Stimulated activated CD4-positive, alpha-beta T cell treated with anti-CD3 and anti-CD28 coated beads, Interleukin-1b, Interleukin-23, amount 100 ng/mL, for 48 hours (primary cell): ENCODE measurements at places on chromosomes 16 and 17.

DNA sequence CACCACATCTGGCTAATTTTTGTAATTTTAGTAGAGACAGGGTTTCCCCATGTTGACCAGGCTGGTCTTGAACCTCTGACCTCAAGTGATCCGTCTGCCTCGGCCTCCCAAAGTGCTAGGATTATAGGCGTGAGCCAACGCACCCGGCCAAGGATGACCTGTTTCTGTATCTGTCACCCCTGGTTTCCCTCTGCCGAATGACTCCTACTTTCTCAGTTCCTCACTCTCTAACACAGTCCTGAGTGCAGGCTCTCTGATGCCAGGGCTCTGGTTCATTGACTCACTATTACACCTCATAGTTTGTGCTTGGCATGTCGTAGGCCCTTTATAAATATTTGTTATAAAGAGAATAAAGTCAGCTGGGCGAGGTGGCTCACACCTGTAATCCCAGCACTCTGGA, 10.7 kb upstream of the PRPF8 start:
- no peak for DNase-seq

- DNase-seq = peak; percentile 88
Measured at GRCh38 chr16:84599521-84600202, 18.2 kb downstream of the COTL1 start.

DNA sequence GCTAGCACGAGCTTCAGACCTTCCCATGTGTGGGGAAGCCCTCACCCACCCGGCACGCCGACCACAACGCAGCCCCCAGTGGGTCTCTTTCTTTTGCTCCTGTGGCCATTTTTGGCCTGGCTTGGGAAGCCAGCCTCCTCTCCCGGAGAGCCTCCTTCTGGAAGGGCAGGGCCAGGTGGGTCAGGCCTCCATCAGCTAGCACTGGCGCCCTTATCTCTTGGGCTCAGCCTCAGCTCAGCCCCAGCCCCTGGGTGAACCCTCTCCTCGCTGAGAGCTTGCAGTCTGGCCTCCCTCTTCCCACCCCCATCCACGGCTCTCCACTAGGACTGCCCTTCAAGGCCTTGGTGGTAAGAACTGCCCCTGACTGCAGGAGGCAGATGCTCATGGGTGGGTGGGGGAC, 14.7 kb upstream of the JPH3 start:
- no peak for DNase-seq

DNA sequence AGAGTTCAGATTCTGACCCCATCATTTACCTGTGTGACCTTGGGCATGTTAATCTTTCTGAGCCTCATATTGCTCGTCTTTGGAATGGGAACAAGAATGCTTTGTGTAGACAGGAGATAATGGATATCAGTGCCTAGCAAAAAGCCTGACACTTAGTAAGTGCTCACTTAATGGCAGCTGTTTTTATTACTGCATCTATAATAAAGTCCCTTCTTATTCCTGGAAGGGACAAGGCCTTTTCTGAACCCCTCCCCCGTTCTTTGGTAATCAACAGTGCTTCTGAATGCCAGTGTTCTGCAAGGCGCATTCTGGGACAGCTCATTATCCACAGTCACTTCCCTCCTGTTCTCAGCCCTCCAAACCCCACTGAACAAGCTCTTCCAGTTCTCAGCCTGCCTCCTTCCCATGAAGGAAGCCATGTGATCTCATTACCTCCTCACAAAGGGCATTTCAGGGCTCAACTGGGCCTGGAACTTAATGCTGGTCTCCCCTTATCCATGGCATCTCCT, 25.1 kb upstream of the SUPT4H1 start:
- DNase-seq = no peak

DNA sequence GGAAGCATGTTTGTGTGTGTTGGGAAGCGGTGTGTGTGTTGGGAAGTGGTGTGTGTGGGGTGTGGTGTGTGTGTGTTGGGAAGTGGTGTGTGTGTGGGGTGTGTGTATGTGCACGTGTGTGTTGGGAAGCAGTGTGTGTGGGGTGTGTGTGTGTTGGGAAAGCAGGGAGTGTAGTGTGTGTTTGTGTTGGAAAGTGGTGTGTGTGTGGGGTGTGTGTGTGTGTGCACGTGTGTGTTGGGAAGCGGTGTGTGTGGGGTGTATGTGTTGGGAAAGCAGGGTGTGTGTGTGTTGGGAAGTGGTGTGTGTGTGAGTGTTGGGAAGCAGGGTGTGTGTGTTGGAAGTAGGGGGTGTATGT, 785 bp upstream of the NOD2 start:
- no peak for DNase-seq

DNA sequence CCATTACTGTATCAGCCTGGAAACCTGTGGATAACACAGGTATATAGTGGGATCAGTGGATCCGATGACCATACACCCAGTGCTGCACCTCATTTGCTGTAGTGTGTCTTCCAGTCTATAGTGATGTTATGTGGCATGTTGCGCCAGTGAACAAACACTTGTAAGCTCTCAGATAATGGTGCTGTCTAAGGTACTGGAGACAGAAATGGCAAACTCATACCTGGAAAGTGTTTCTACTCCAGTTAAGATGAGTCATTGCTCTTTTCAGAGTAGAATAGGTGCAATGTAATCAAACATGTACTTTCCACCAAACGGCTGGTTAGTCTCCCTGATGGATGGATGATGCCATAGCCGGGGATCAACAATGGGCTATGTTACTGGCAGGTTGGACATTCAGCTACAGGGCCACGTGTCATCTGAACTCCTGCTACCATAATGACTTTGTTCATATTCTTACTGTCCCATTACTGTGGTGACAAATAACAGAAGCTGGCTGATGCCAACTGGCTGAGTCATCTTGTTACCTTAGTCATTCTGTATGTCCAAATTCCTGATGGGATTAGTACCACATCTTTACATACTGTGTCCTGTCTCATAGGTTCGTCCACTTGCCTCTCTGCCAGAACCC, 6.3 kb downstream of the CCL11 start:
- DNase-seq = peak; percentile 5

DNA sequence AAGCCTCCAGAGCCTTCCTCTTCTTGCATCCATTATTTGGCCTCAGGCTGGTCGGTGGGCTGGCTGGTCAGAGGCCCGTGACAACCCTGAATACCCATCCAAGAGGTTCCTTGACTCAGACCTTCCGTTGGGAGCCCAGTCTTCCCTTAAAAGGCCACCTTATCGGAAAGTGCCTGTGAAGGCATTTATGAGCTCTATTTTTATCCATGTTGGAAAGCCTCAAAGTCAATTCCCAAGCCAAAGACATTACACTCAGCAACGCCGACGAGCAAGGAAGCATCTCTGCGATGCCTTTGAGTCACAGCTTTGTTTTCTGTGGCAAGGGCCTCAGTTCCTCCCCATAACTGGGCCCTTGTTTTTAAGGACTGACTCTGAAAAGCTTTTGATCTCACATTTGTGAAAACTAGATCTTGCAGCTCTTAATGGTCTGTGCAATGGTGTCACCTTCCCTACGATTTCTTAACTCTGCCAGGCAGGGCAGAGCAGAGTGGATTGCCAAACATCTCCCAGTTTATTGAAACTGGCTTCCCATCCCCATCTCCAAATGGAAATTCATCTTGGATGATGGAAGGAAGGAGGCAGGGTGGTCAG, 13.3 kb upstream of the SPOP start:
- no peak for DNase-seq

GRCh38 chr17:8147805-8148404, 4.3 kb downstream of the PER1 start:
- no peak for DNase-seq

- DNase-seq = no peak
Measured at GRCh38 chr17:5958850-5959249, 111.3 kb upstream of the WSCD1 start.

DNA sequence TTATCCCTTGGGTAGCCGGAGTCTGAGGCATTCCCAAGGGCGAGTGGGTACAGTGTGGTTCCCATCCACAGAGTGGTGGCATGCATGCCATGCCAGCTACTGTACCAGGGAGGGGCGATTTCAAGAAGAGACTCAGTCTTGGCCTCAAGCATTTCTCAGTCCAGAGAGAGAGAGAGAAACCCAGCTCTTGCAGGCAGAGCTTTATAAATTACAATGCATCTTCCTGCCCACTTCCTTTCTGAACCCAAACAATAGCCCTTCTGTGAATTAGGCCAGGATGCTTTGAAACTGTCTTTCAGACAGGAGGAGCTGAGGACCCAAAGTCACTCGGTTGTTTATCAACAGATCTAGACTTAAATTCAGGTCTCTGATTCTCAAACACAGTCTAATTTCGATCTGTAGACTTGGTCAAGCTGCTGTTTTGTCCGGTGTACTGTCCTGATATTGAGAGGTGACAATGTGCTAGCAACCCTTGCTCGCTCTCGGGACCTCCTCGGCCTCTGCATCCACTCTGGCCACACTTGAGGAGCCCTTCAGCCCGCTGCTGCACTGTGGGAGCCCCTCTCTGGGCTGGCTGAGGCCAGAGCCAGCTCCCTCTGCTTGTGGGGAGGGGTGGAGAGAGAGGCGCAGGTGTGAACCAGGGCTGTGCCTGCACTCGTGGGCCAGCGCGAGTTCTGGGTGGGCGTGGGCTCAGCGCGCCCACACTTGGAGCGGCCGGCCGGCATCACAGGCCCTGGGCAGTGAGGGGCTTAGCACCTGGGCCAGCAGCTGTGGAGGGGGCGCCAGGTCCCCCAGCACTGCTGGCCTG, 408.0 kb downstream of the UTP18 start:
- no peak for DNase-seq

GRCh38 chr16:88062341-88063210, 111.3 kb downstream of the BANP start:
- DNase-seq = no peak

DNA sequence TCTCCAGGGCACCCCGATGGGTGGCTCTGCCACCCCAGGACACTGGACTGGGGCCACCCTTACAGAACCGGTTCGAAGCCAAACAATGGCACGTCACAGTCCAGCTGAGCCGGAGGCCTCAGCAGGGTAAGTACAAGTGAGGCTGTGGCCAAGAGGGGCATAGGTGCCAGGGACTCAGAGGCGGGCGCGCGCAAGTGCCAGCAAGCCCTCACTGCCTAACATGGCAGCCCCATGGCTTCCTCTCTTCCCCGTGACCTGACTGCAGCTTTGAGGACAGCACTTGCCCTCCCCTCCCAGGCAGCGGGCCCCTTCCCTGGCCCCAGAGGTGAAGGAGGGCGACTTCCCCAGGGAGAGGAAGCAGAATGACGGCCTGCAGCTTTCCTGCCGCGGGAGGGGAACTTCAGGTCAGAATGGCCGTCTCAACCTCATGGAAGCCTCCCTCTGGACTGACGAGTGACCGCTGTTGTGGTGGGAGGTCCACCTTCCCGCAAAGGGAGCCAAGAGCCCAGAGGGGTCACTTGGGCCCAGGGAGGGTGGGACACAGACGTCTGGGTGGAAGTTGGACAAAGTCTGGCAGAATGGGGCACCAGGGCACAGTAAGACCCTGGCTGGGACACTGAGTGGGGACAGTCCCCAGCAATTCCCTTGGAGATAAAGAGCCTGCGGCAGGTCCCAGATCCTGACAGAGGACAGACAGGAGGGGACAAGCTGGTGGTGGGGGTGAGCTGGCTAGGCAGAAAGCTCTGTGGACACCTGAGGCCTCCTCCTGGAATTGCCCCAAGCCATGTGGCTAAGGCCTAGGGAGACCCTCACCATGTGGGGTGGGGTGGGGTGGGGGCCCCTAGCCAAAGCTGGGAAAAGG, 52.1 kb upstream of the TOB1 start:
- no peak for DNase-seq

- DNase-seq = no peak
Measured at GRCh38 chr17:2595716-2596115, 2.3 kb downstream of the PAFAH1B1 start.

- no peak for DNase-seq
Measured at GRCh38 chr16:88645941-88646340, 4.9 kb downstream of the CYBA start.

GRCh38 chr17:39606434-39607056, 1.2 kb downstream of the NEUROD2 start:
- DNase-seq = no peak
